Activated naive CD8-positive, alpha-beta T cell treated with anti-CD3 and anti-CD28 coated beads for 36 hours (primary cell): ENCODE measurements at places on chromosomes 5 and 9.

- H3K27me3 ChIP-seq = peaks cover 7% of the 10 kb centered on the region
- no peak overlapping the region for H3K4me3 ChIP-seq
- H3K36me3 ChIP-seq = no peaks in the 10 kb centered on the region
These were observed 54.5 kb upstream of the GARNL3 start for GRCh38 chr9:127209948-127210640.

GRCh38 chr9:98530806-98531386, 177.8 kb downstream of the GABBR2 start:
- H3K4me1 ChIP-seq = no peaks in the 10 kb centered on the region
- H3K27me3 ChIP-seq = peaks cover 16% of the 10 kb centered on the region
- no peak overlapping the region for H3K27ac ChIP-seq
- no peak overlapping the region for H3K4me3 ChIP-seq
- no peaks in the 10 kb centered on the region for H3K36me3 ChIP-seq

DNA sequence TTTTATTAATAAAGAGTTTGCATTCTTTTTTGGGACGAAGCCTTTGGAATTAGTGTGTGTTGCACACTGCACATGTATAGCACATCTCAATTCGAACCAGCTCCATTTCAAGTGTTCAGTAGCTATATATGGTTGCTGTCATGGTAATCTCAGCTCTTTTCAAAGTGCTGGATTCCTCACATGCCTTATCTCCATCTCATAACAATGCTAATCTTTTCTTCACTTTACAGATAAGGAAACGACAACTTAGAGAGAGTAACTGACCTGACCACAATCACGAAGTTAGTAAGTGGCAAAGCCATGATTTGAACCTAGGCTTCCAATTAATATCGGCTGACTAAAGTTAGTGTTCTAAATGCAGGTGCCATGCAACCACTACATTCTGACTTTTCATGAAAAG, 204.8 kb upstream of the RASEF start:
- no peaks in the 10 kb centered on the region for H3K4me1 ChIP-seq
- no peaks in the 10 kb centered on the region for H3K36me3 ChIP-seq
- H3K4me3 ChIP-seq = no peak overlapping the region
- no peak overlapping the region for H3K27ac ChIP-seq
- no peaks in the 10 kb centered on the region for H3K27me3 ChIP-seq

GRCh38 chr9:28319981-28320380, 746.7 kb upstream of the C9orf72 start:
- H3K4me1 ChIP-seq = no peaks in the 10 kb centered on the region
- H3K4me3 ChIP-seq = no peak overlapping the region
- H3K27ac ChIP-seq = no peak overlapping the region
- H3K36me3 ChIP-seq = no peaks in the 10 kb centered on the region

- DNase-seq = no peak
- H3K4me1 ChIP-seq = no peaks in the 10 kb centered on the region
- no peaks in the 10 kb centered on the region for H3K27me3 ChIP-seq
- no peak overlapping the region for H3K4me3 ChIP-seq
These were observed 82.8 kb downstream of the PRR16 start for GRCh38 chr5:120546922-120547321.

DNA sequence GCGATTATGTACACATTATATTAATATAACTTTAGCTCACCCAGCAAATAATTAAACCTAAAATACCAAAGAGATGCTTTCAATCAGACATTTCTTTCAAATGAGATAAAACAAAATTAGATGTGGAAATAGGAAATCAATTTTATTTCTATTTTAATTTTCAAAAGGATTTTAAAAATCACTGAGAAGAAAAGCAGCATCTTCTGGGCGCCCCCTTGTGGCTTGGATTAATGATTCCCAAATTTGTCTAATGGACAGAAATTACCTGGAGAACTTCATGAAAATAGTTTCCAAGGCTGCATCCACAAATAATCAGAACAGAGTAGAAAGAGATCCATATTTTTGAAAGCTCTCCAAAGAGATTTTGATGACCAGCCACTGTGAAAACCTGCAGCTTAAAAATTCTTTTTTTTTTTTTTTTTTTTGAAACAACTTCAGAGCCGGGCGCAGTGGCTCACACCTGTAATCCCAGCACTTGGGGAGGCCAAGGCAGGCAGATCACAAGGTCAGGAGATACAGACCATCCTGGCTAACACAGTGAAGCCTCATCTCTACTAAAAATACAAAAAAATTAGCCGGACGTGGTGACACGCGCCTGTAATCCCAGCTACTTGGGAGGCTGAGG, 50.9 kb upstream of the CEMIP2 start:
- H3K4me3 ChIP-seq = no peak overlapping the region
- no peak overlapping the region for H3K27ac ChIP-seq
- no peaks in the 10 kb centered on the region for H3K36me3 ChIP-seq
- peaks cover 12% of the 10 kb centered on the region for H3K4me1 ChIP-seq
- no peak for DNase-seq
- no peaks in the 10 kb centered on the region for H3K27me3 ChIP-seq

DNA sequence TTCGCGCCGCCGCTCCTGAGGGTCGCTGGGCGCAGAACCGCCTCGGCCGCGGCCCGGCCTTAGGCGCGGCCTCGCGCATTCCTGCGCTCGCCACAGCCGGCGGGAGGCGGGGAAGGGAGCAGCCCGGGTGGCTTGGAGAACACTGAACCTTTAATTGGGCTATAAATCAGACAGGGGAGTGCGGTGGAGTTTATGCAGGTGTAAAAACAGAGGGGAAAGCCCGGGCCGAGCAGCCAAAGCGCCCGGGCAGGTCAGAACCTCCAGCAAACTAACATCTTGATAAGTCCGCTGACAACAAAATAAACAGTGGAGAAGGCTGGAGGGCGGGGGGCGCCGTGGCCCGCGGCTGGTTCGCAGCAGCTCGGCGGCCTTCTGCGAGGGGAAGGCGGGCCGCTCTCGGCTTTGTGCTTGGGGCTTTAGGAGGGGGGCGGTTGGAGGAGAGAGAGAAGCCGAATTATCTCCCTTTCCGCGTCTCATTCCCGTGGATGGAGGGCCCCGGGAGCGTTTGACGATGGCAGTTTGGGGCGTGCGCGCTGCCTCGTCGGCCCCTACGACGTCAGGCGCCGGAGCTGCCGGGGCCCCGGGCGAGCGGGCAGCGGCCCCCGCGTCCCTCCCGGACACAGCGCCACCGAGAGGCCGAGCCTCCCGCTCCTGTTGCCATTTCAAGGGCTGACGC, 11.3 kb downstream of the FOXD1 start:
- no peaks in the 10 kb centered on the region for H3K36me3 ChIP-seq
- H3K27me3 ChIP-seq = peaks cover 92% of the 10 kb centered on the region
- peaks cover 7% of the 10 kb centered on the region for H3K4me1 ChIP-seq
- DNase-seq = no peak

GRCh38 chr5:18036531-18036930, 402.3 kb downstream of the TAF11L14 start:
- no peaks in the 10 kb centered on the region for H3K4me1 ChIP-seq
- no peak overlapping the region for H3K27ac ChIP-seq
- H3K36me3 ChIP-seq = no peaks in the 10 kb centered on the region
- no peak overlapping the region for H3K4me3 ChIP-seq

DNA sequence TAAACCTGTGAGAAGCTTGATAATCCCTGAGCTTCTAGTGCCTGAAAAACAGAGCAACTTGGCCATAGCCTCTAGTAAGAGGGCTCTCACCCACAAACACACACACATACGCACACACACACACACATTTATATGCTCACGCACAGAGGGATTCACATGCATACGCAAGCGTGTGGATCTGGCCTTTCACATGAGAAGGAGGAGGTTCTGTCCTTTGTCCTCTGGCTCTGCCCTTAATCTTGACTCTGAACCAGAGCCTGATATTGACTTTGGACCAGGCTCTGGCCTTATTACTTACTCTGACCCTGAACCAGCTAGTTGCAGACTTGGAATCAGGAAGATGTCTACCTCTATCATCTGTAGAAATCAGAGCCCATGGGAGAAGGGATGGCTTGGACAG, 10.0 kb upstream of the P4HA2 start:
- no peaks in the 10 kb centered on the region for H3K36me3 ChIP-seq
- H3K27me3 ChIP-seq = peaks cover 6% of the 10 kb centered on the region
- no peak overlapping the region for H3K27ac ChIP-seq
- peaks cover 4% of the 10 kb centered on the region for H3K4me1 ChIP-seq
- no peak overlapping the region for H3K4me3 ChIP-seq

- H3K4me3 ChIP-seq = no peak overlapping the region
- no peaks in the 10 kb centered on the region for H3K27me3 ChIP-seq
- no peak overlapping the region for H3K27ac ChIP-seq
- peaks cover 5% of the 10 kb centered on the region for H3K36me3 ChIP-seq
These were observed 20.1 kb upstream of the NSMF start for GRCh38 chr9:137478962-137479861.

- H3K27me3 ChIP-seq = no peaks in the 10 kb centered on the region
- DNase-seq = no peak
- peaks cover 3% of the 10 kb centered on the region for H3K36me3 ChIP-seq
- no peak overlapping the region for H3K4me3 ChIP-seq
These were observed 3.4 kb downstream of the C5orf58 start for GRCh38 chr5:170235876-170236864.

DNA sequence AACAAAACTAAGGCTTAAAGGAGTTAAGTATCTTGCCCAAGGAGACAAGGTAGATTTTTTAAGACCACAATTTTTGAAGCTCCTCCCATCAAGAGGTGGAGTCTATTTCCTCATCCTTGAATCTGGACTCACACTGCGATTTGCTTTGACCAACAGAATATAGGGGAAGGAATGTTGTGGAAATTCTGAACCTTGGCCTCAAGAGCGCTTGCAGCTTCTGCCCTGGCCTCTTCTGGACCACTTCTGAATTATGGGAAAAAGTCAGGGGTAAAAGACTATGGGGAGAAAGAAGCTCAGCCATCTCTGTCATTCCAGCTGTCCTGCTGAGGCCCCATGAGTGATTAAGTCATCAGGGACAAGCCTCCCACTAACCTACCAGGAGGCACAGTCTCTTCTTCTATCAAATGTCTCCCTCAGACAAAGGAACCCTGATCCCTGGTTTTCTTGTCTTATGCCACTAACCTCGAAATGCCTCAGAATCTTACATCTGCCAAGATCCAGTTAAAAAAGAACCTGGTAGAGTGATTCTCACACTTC, 25.9 kb downstream of the MAPKAP1 start:
- no peak overlapping the region for H3K4me3 ChIP-seq
- H3K27me3 ChIP-seq = no peaks in the 10 kb centered on the region
- no peak for DNase-seq
- peaks cover 23% of the 10 kb centered on the region for H3K4me1 ChIP-seq

GRCh38 chr9:87223392-87224246, 274.0 kb upstream of the DAPK1 start:
- DNase-seq = no peak
- no peak overlapping the region for H3K27ac ChIP-seq
- H3K4me3 ChIP-seq = no peak overlapping the region

DNA sequence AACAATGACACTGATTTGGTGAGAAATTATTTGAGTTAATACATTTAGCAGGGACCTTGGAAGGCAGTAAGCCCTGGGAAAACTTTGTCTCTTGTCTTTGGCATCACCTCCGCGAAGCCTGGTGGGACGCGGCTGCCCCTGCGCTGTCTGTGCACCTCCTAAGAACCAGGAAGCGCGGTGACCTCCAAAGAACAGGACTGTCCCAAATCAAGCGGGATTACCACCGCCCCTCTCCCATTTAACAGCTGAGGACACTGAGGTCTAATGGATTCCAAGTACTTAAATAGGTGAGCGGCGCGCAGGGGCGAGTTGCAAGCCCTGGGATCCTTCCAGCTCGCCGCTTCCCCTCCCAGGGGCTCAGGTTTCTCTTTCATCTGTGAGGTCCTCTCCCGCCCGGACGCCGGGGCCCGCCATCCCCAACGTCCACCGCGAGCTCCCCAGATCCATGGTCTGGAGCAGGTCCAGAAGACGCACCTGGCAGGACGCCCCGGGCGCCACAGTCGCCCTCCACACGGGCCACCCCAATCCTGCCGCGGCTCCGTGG, 432 bp downstream of the STARD4 start:
- DNase-seq = peak; percentile 15
- H3K36me3 ChIP-seq = peaks cover 32% of the 10 kb centered on the region
- H3K4me1 ChIP-seq = peaks cover 45% of the 10 kb centered on the region
- H3K27ac ChIP-seq = peak overlapping the region; percentile 97
